Renal cortical epithelial cell (primary cell): ENCODE measurements at places on chromosomes 7 and 10.

DNA sequence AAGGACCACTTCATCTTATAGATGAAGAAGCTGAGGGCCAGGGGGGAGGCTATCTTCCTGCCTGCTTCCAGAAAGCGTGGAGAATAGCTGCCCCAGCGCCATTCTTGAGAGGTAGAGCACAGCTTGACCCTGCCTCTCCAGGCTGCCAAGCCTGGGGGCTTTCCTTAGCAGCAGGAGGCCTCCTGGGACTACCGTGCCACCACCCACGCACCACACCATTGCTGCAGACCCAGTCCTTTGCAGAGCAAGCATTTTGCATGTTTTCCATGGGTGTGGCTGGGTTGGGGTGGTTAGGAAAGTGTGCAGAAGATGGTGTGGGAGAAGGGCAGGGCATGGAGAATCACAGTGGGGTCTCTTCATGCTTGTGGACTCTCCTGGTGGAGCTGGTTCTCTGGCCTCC, 64.9 kb downstream of the TBXAS1 start:
- no peak for DNase-seq

DNA sequence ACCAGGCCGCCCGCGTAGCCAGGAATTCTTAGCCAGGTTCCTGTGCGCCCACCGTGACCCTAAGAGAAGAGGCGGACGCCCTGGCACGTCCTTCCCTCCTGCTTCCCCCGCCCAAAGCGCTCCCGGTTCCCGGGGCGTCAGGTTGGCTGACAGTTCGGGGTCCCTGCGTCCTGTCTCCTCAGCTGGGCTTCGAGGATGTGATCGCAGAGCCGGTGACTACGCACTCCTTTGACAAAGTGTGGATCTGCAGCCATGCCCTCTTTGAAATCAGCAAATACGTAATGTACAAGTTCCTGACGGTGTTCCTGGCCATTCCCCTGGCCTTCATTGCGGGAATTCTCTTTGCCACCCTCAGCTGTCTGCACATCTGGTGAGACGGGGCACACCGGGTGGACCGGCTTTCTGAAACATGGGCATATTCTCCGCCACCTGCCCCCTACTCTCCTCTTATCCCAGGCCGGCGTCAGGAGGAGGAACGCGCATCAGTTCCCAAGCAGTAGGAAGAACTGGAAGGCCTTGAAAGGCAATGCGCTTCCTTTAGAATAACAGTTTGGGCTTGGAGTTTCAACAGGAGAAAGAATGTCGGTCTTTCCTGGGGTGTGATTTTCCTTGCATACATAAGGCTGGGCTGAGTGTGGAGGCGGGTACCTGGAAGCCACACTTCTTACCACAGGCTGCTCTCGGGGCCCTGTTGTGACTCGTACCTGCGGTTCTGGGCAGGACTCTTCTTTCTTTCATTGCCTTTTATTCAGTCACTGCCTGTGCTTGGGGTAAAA, 728 bp downstream of the CAV2 start:
- DNase-seq: peak; percentile 81

DNA sequence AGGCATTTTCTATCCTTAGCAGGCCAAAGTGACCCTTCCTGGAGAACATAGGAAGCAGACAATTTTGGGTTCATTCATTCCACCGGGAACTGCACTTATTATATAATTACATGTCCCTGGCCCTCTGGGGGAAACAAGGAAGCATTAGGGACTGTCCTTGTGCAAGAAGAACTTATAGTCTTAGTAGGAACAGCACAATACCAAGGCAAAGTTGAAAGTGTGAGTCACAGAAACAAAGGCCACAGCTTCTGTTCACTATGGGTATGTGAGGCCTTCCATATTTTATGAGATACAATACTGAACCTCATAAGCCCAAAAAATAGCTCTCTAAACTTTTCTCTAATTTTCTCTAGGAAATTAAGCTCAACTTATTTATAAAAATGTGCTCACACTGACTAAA, 18.4 kb upstream of the AKR1B10 start:
- no peak for DNase-seq

DNA sequence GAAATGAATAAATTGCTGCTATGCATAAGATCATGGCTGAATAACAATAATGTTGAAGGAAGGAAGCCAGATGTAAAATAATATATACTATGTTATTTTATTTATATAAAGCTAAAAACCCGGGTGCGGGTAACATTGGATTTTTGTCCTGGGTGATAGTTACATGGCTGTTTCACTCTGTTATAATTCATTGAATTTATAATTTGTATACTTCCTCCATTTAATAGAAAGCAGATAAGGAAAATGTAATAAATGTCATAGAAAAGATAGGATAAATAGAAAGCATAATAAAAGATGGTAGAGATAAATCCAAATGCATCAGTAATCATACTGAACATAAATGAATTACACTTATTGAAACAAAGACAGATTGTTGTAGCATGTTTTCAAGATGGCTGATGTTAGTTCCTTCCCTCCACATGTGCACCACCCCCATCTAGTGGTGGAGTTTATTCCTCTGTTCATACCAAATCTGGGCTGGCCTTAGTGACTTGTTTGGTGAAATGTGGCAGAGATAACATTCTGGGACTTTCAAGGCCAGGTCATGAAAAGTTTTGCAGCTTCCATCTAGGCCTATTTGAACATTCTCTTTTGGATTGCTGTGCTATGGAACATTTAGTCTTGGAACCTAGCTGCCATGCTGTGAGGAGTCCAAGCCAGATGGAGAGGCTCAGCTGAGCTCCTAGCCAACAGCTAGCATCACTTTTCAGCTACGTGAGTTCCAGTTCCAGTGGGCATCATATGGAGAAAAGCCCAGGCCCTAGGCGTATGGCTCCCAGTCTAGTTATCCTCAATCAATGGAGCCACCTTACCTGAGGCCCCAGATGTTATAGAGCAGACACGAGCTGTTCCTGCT, 46.9 kb downstream of the AHCYL2 start:
- DNase-seq: peak; percentile 75

DNA sequence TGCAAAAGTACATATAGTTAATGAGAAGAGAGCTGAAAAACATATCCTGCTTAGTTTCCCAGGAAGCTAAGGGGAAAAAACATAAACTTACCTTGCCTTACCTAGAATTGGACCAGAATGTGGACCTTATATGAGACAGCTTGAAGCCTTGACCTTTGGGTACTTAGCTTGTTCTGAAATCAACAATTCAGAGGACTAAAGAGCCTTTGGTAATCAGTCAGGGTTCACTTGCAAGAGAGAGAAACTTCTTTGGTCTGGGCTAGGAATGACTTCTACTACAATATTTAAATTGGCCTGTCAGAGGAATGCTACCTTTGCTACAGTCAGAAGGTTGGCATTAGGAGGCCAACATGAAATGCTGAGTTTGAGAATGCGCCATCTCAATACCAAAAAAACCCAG, 24.9 kb downstream of the SAMD8 start:
- DNase-seq: peak; percentile 61

GRCh38 chr10:114492351-114493037, 88.2 kb upstream of the AFAP1L2 start:
- DNase-seq: peak; percentile 37

DNA sequence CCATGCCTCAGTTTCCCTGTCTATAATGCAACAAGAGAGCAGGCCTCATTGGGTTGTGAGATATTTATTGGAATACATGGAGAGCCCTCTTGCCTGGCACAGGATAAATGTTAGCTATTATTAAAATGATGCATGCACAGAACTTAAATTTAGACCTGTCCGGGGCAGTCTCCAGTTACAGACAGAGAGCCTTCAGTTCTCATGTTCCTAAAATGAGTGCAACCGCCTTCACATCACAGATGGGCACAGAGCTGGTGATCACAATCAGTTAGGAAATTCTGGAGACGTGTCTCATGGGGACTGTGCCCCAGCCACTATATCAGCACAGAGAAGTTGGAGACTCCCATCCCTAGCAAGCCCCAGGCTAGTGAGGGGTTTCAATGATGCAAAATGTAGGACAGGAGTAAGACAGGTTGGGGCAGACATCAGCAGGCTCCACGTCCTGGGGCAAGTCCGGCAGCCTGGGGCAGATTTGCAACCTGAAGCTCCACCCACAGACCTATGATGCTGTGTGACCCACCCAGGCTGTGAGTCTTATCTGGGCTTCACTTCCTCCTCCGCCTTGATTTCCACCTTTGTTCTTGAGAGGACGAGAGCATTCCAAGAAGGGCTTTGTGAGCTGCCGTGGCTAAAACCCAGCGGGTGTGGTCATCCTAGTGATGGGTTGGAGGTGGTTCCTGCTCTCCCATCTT, 49.4 kb downstream of the CXCL12 start:
- DNase-seq: no peak

DNA sequence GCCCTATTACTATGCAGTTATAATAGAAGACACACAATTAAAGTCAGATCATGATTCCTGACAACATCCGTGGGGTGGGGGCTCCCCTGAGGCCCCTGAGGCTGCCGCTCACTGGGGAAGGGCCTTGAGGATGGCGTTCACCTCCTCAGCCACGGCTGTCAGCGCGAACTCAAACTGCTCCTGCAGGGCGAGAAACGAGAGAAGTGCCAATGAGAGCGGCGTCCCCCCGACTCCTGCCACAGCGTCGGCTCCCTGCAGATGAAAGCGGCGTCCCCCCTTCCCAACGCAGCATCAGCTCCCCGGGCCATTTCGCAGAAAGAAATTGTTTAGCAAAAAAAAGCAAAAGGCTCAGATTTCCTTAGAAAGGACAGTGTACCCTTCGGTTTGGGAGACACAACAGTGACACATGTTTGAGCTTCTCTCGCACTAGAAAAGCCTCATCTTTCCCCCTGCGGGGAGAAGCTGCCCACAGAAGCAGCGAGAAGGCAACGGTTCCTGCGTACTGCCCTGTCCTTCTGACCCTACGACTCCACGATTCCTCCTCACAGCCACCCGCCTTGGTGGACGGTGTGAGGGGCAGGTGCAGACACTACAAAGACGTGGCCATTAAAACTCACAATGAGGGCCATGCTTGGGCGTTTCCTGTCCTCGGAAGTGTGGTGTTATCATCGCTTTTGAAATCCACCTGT, 203.9 kb downstream of the DNAJB6 start:
- DNase-seq: no peak

DNA sequence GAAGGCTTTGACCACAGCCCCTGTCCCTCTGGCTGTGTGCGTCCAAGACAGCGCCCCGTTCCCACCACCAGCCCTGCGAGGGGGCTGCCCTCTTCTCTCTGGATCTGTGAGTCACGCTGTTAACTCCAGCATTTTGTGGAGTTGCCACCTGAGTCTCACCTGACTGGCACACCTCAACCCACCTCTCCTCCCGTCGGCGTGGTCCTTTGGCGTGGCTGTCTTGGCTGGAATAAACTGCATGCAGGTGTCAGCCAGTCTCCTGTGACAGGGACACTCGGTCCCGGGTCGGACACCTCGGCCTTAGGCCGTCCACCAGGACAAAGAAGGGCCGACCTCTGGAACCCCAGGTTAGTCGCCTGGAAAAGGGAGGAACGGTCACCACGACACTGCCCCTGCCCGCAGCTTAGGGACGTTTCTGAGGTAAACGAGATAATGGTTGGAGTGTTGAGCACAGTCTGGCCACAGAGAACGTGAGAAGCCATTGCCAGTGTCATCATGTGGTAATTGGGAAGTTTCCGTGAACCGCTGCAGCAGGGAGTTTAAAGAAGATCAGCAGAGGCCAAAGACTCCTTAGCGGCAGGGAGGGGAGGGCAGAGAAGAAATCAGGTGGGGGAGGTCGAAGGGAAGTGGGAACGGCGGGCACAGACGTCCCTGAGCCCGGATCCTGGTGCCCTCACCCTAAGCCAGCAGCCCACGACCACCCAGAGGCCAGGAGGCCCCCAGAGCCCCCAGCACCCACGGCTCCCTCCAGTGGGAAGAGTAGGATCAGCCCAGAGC, 73.6 kb upstream of the FAM20C start:
- no peak for DNase-seq

DNA sequence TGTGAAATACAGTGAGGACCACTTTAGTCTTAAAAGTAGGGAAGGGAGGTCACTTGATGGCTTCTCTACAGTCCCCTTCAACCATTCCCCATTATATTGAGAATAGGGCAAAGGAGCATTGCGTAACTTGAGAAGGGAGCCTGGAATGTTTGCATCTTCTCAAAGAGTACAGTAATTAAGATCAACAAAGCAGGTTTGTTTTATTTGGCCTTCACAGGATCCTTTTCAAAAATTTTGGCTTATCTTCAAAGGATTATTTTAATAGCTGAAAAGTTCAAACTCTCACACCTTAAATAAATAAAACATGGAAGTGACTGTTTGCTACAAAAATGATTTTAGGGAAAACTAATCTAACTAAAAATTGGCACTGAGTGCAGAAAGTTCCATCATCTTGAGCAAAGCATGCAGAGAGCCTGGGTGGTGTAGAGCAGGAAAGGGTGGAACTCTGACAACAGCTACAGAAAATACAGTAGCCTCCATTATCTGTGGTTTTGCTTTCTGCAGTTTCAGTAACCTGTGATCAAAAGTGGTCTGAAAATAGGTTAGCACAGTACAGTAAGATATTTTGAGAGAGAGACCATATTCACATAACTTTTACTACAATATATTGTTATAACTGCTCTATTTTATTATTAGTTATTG, 214.0 kb downstream of the MDFIC start:
- DNase-seq: no peak

- no peak for DNase-seq
Observed at GRCh38 chr7:159028508-159029401, 115.9 kb downstream of the VIPR2 start.

- no peak for DNase-seq
Observed at GRCh38 chr10:101832325-101832771, 11.3 kb downstream of the KCNIP2 start.

GRCh38 chr10:97974526-97975525, 55.6 kb downstream of the CRTAC1 start:
- no peak for DNase-seq

DNA sequence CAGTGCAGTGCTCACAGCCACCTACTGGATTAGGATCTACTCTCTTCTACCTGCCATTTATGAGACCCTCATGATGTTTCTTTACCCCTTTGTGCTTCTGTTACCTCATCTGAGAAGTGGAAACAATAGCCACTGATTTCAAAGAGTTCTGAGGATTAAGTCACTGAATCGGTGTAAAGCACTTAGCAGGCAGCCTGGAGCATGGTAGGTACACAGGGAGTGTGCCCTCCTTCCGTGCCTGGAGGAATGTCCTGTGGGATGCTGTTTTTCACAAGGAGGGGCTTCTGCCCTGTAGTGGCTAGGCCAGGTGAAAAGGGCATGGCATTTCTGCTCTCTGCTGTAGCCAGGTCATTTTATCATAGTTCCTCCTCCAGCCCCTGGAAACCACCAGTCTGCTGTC, 44.6 kb upstream of the C10orf120 start:
- no peak for DNase-seq

DNA sequence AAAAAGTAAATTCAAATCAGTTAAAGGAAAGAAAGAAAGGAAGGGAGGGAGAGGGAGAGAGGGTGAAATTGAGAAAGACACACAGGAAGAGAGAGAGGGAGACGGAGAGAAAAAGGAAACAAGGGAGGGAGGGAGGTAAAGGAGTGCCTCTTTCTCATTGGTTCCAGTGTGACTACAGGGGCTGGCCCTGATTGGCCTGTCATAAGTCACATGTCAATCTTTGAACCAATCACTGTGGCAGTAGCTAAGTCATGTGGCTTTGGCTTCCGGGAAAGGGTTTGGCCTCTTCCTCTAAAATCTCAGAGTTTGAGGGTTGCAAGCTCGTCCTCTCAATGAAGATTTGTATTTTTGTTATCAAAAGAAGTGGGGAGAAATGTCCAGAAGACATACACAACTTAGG, 150.2 kb downstream of the RAB11FIP2 start:
- no peak for DNase-seq
